ENCODE measurements at places on chromosomes 7 and 10.
A peak's percentile ranks its signal among the peaks of the same experiment; 100 is the strongest.

DNA sequence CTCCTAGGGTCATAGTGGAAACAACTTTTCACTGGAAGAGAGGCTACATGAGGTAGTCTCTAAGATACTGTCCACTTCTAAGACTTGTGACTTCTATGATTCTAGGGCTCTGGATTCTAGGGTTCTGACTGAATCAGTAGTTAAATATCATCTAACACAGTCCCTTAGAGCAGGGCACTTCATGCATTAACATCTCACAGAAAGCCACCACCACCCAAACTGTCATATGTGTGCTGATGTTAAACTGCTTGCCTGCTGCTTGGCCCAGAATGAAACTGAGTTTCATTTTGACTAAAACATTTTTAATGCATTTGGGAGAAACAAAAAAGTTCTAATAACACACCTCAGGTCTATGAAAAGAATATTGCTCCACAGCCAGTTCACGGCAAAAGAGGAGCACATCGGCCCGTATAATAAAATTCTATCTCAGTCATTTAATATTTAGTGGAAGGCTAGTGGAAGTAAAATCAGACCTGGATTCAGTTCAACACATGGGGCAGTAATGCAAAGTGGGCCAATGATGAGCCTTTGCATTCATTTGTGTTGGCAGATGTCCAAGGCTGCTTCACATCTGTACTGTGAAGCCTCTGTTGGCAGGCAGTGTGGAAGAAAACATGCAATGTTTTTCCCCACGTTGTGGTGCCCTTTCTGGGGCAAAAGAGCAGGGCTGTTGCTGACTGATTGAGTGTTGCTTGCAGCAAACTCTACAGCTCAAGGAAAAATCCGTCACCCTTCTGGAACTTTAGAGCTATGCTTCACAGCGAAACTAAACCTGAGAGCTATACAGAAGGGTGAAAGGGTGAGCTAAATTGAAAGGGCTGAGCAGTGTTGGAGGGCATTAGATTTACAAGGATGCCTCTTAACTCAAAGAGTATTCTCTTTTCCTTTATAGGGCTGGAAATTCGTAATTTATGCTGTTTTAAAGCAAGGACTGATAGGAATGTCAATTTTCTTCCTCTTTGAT, 33.5 kb upstream of the AUTS2 start:
- no peak for DNase-seq

DNA sequence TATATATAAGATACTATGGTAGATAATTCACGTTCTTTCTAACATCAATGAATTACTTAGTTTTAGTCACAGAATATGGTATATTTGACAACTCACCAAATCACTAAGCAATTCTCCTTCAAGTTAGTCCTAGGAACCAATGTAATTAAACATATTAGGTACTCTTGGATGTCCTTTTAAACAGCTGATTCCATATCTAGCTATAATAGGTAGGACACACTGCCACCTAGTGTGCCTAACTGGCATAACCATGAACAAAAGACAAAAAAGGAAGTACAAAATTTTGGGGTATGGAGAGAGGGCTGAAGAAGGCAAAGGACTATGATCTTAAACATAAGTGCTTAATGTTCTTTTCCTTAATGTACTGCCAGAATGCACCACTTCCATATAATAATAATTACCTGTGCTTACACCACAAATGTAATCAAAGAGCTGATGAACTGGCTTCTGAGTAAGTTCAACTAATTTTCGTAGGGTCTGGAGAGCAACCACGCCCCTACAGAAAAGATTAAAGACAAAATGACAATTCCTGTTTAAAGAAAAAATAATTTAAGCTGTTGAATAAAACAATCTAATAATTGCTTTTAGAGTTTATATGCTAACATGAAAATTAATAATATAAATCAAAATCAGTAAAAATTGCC, 28.7 kb downstream of the PNPLA8 start:
- peak; percentile 3 for DNase-seq

- DNase-seq = no peak
These were observed 248.9 kb downstream of the COBL start for GRCh38 chr7:51067757-51068156.

GRCh38 chr10:89279421-89279869, 22.4 kb upstream of the IFIT2 start:
- DNase-seq = no peak

GRCh38 chr7:42081671-42082070, 155.3 kb downstream of the GLI3 start:
- DNase-seq = no peak

DNA sequence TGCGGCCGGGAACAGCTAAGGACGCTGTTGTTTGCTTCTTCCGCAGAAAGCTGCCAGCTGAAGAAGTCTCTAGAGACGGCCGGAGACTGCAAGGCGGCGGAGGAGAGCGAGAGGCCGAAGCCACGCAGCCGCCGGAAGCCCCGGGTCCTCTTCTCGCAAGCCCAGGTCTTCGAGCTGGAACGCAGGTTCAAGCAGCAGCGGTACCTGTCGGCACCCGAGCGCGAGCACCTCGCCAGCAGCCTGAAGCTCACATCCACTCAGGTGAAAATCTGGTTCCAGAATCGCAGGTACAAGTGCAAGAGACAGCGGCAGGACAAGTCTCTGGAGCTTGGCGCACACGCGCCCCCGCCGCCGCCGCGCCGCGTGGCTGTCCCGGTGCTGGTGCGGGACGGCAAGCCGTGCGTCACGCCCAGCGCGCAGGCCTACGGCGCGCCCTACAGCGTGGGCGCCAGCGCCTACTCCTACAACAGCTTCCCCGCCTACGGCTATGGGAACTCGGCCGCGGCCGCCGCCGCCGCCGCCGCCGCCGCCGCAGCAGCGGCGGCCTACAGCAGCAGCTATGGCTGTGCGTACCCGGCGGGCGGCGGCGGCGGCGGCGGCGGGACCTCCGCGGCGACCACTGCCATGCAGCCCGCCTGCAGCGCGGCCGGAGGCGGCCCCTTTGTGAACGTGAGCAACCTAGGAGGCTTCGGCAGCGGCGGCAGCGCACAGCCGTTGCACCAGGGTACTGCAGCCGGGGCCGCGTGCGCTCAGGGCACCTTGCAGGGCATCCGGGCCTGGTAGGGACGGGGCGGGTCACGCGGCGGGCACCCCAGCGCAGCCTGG, 2.4 kb downstream of the NKX2-3 start:
- no peak for DNase-seq

GRCh38 chr7:142696456-142697179, 52.7 kb upstream of the PRSS1 start:
- no peak for DNase-seq

DNA sequence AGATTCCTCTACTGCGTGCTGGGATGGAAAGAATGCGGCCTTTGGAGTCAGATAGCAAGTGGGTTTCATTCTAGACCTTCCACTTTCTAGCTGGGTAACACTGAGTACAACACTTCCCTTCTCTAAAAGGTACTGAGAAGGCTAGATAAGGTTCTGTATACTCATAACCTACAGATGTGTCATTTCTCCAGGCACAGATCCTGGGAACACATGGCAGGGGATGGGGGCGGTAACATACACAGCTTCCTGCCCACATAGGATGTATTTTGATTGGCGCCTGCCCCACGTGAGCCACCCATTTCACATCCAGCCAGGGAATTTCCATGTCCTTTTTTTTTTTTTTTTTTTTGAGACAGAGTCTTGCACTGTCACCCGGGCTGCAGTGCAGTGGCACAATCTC, 31.8 kb downstream of the KLRG2 start:
- no peak for DNase-seq

DNA sequence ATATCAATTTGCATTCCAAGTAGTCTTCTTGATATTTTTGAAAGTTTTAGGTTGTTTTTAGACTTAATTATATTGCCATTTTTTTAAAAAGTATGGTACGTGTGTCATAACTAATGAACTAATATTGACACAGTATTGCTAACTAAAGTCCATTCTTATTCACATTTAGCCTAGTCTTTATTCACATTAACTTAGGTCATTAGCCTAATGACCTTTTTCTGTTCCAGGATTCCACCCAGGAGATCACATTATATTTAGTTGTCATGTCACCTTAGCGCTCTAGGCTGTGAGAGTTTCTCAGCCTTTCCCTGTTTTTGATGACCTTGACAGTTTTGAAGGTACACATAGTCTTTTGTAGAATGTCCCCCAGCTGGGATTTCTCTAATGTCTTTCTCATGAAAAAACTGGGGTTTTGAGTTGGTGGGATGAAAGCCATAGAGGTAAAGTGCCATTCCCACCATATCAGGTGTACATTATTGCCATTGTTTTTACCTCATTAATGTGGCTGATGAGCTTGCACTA, 38.5 kb downstream of the SDHAF3 start:
- DNase-seq = no peak

DNA sequence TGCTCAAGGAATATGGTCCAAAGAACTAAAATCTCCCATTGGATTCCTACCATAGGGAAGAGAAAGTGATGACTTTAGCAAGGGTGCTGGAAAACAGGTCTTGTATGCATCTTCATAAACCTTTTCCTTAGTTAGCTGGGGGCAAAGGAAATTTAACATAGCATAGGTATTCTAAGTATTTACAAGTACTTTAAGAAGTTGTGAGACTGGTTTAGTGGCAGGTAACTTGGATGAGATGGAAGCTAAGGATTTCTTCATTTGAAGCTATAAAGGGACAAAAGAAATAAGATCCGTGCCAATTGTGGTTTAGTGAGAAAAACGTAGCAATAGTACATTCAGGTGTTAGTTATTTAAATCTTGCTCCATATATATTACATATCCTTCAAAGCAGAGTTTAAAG, 183.4 kb upstream of the TCF7L2 start:
- DNase-seq = no peak

DNA sequence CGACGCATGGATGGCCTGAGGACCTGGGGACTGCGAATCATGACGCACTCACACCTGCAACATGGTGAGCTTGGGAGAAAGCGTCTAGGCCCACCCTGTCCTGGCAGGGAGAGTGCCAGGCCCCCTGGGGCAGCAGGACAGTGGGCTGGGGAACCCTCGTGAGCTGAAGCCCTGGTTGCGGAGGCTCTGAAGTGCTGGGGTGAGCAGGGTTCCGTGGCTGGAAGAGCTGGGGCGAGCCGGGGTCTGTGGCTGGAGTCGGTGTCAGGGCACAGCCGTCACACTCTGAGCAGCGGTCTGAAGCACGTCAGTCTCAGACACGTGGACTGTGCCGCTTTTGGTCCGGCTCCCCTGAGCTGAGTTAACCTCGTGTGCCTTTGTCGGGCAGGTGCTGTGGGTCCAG, 4.7 kb downstream of the SUN1 start:
- DNase-seq = no peak

- no peak for DNase-seq
These were observed 220.6 kb downstream of the ADRA2A start for GRCh38 chr10:111297351-111297848.

DNA sequence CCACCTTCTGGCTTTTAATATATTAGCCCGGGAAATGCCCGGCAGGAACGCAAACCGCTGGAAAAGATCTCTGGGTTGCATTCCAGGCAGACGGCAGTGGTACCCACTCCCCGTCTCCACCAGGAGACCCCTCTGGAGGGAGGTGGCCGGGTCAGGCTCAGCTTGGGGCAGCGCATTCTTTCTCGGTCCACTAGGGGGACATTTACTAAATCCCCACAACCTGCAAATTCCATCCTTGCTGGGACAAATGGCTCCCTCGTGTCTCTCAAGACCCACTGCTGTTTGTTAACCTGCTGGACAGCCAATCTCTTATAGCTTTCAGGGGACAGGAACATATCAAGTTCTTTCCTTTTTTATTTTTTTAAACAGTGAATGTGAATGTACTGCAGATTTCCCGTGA, 45.8 kb upstream of the CARD11 start:
- DNase-seq = no peak

- no peak for DNase-seq
These were observed 80.7 kb upstream of the KIAA1217 start for GRCh38 chr10:24128066-24128730.

DNA sequence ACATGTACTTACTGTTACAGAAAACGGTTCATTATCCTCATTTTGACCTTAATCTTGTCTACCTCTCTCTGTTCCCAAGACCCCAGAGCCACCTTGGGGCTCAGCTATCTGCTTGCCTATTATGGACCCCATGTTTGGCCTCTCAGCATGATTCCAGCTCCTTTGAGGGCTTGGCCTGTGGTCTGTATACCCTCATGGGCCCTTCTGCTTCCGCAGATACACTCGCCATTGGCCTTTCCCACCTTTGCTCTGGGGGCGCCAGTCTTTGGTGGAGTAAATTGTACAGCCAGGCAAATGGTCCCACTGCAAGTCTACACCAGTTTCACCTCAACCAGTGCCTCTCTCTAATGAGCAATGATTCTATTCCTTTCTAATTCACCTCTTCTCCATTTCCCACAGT, 109.2 kb upstream of the ZNF746 start:
- no peak for DNase-seq

- DNase-seq = no peak
These were observed 101.8 kb downstream of the EGFR start for GRCh38 chr7:55120501-55121198.

DNA sequence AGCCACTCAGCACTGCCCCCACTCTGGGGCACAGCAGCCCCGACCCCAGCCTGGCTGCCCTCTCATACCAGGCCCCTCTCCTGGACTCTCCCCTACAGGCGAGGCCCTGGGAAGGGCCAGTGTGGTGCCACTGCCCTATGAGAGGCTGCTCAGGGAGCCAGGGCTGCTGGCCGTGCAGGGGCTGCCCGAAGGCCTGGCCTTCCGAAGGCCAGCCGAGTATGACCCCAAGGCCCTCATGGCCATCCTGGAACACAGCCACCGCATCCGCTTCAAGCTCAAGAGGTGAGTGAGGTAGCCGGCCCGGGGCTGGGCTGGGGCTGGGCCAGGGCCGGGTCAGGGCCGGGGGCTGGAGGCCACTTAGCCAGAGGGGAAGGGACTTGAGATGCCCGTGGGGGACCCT, 64.3 kb downstream of the GTF2IRD1 start:
- DNase-seq = no peak

- DNase-seq = no peak
These were observed 224.7 kb upstream of the SH2B2 start for GRCh38 chr7:102061981-102062390.

GRCh38 chr10:51955696-51956095, 256.3 kb upstream of the CSTF2T start:
- DNase-seq = no peak

GRCh38 chr10:114172776-114173602, 1.0 kb downstream of the CCDC186 start:
- no peak for DNase-seq

- DNase-seq = no peak
These were observed 53.3 kb downstream of the FIGNL1 start for GRCh38 chr7:50396856-50397255.

- no peak for DNase-seq
These were observed 85.7 kb downstream of the GRB10 start for GRCh38 chr7:50696810-50697582.

DNA sequence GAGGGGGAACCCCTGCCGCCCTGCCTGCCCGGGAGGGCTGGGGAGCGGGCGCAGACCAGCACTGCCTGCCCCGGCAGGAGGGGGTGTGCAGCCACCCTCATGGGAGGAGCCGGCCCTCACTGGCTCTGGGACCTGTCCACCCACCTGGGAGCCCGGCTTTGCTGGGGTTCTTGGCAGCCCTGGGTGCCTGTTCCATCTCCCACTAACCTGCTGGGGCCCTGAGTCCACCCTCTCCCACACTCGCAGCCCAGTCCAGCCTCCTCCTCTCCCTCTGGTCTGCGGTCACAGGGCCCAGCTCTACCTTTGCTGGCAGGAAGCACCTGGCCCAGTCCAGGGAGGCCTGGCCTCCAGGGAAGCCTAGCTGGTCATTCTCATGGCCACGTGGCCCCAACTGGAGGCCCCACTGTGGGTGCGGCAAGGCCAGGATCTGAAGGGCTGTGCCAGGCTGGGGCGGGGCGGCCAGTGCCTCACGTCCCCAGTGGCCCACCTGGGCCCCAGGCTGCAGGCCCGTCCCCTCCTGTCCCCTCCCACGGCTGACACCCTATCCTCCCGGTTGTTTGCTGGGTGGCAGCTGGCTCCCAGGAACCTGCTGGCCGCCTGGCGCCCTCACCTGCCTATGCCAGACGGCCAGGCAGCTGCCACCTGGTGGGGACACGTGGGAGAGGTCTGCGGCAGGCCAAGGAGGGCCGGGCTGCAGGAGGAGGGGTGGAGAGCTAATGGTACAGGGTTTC, at the start of gene TMEM184A:
TSS of gene TMEM184A (minus strand) at position 393 of the 731 bp plus-strand sequence. CDS start 721 bp downstream, outside the sequence.
- peak; percentile 33 for DNase-seq
